Calu3 (cell line): ENCODE measurements at places on chromosomes 7 and 10. TPM values are rescaled to one million over a fixed set of nuclear protein-coding genes. Genes with fewer than 3 reads are reported as not detected.
A peak's percentile ranks its signal among the peaks of the same experiment; 100 is the strongest.

- DNase-seq = no peak
Measured at GRCh38 chr7:29900745-29901144, 88.9 kb downstream of the SCRN1 start.

DNA sequence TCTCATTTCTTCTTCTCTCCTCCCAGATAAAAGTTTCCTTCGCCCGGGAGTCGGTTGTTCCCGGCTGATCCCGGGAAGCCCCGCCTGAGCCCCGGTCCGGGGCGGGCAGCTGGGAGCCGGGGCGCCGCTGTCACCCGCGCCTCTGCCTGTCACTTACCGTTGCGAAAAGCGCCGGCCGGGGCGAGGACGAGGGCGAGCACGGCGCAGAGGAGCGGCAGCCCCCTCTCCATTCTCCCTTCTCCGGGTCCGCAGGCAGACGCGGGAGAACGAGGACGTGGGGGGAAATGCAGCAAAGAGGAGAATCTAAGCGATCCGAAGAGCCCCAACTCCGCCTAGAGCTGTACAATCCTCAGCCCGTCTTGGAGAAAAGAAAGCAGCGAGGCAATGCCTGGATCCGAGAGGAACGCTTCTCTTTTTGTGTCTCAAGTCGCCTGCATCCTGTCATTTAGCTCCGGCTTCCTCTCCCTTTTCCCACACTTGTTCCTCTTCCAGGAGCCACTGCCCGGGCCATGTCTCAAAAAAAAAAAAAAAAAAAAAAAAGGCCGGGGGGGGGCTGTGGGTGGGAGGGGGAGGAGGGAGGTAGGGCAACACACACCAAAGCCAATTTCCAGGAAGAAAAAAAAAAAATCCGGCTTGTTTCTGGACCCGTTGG is at the start of gene NRP1:
TSS of gene NRP1 (minus strand) at position 515 of the 652 bp plus-strand sequence. CDS start at position 230, 285 bp downstream.
- DNase-seq = peak; percentile 39

Gene AKR1D1
- total RNA-seq = not detected in 2 replicates

Gene MKI67
- total RNA-seq = 72.8 and 87.8 TPM in 2 replicates

Gene PTN
- total RNA-seq = 0.35 and 0.54 TPM in 2 replicates

Gene OR9A2
- not detected in 2 replicates for total RNA-seq

Gene TEX36
- not detected in 2 replicates for total RNA-seq

DNA sequence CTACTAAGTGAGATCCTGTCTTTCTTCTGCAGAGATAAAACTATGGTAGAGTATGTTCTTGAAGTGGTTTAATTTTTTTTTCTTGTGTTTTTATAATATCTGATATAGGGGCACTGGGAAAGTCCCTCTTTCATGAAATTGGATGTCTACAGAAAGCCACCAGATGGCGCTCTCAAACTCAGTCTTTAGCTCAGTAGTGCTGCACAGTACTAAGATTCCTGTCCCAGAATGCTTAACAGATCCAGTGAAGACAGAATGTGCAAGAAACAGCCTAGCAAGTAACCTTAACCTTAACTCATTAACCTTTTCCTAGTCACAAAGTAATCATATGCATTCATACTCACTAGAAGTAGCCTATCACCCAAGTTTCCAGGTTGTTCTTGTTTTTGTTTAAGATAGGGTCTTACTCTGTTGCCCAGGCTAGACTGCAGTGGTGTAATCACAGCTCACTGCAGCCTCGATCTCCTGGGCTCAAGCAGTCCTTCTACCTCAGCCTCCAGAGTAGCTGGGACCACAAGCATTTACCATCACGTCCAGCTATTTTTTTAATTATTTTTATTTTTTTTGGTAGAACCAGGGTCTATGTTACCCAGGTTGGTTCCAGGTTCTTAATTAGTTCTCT is 56.7 kb downstream of the IDE start:
- DNase-seq = peak; percentile 46

GRCh38 chr7:71995111-71995510 is 417.0 kb downstream of the CALN1 start:
- DNase-seq = no peak

DNA sequence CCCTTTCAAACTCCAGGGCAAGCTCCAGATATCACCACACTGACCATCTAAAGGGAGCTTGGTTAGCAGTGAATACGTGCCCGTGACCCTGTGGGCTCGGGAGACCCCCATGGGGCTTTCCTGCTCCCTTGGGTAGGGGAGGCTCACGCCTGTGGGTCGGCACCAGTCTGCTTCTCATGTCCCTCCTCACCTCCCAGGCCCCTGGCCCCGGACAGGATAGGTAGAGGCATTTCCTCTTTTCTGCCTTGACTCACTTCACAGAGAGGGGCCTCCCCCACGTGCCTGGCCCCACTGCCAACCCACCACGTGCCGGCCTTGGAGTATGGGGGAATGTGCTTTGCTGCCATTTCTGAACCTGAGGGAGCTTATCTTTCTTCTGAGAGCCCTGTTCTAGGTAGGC is 131.3 kb upstream of the FAM20C start:
- no peak for DNase-seq

DNA sequence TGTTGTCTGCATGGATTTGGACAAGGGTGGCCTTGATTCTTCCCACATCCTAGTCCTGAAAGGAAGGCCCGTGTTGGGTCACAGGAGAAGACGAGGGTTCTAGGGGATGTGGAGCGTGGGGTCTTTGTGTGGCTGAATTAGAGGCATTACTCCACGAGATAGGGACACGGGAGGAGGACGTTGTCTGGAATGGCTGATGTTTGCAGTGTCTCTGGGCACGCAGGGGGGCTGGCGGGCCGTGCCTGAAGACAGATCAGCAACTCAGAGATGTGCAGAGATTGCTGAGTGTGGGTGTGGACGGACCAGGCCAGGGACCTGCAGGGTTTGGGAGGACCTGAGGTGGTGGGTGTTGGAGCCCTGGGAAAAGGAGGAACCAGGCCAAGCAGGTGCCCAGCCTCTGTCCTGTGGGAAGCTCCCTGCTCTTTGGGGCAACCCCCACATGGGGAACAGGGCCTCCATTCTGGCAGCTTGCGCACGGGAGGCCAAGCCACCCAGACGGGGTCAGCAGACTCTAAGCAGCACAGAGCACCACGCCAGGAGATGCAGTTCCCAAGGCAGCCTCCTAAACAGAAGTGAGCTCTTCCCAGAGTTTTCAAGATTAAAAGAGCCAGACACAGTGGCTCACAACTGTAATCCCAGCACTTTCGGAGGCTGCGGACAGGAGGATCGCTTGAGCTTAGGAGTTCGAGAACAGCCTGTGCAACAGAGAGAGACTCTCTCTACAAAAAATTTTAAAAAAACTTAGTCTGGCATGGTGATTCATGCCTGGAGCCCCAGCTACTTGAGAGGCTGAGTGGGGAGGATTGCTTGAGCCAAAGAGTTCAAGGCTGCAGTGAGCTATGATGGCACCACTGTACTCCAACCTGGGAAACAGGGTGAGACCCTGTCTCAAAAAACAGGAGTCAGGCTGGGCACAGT is 71.0 kb upstream of the GTF2I start:
- DNase-seq = no peak

GRCh38 chr10:15879058-15879457 is 18.8 kb upstream of the MINDY3 start:
- no peak for DNase-seq

DNA sequence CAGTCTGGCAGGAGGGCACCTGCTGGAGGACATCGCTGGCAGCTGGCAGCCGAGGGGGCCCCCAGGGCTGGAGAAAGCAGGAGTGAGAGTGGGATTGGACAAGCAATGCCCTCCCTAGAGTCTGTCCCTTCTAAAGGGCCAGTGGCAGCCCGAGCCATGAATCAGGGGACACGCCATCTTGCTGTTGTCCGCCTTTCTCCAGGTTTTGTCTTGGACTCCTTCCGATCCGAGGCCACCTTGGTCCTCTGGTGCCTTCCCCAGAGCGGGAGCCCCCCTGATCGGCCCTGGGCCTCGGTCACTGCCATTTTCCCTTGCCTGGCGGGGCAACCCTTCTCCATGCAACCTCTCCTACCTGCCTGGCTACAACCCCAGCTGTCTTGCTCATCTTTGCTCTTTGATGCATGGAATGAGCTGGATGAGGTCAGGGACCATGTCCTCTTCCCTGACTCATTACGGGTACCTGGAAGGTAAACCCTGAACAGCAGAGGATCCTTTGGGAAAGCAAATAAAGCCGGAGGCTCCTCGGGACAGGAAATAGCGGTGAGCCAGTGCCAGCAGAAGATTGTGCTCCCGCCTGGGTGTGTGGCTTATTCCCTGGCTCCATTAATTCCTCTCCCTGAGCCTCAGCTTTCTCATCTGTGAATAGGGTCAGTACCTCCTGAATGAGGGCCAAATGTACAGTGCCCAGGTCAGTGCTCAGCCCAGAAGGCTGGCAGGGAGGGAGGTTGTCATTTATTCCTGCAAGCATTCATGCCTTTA is 112.0 kb downstream of the GRK5 start:
- DNase-seq = no peak

- DNase-seq = no peak
Measured at GRCh38 chr10:88849234-88849633, 2.4 kb downstream of the ANKRD22 start.

DNA sequence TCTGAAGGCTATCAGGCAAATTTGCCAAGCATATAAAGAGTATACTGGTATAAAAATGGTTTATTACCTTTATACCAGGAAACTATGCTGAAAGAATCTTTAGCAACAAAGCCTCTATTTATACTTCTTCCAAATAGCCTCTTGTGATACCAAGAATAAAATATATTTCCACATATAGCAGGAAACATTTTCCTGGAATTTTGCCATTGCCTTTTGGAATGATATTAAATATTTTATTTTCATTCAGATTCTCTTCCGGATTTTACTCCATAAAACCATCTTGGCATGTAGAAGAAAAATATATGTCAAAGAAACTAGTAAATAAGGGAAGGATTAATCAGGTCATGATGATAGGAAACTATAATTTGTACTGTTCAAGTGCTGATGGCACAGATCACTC is 17.7 kb downstream of the SOSTDC1 start:
- DNase-seq = no peak

Gene EPHA1
- total RNA-seq = 21.6 and 23.6 TPM in 2 replicates

Gene TUBB8
- 0.34 TPM in 1 of 2 replicates, not detected in the other for total RNA-seq

Gene CYP2C19
- 3.6 and 4.5 TPM in 2 replicates for total RNA-seq

Gene ZNF800
- 33.2 and 36.5 TPM in 2 replicates for total RNA-seq

DNA sequence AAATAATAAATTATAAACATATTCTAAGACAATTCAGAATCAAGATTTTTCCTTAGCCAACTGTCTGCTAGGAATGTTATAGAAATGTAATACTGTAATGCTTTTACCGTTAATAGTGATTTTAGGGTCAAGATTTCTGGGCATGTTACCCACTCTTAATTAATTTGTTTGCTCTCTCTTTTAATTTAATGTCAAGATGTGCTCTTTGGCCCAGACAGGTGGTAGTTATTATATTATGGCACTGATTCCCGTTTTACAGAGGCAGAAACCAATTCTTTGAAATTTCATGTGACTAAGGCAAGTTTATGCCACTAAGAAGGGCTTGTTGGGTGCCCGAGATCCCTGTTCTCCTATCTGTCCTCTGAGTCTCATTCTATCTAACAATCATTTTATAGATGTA is 959 bp upstream of the FAM107B start:
- no peak for DNase-seq

- no peak for DNase-seq
Measured at GRCh38 chr10:86712317-86712707, 44.0 kb downstream of the LDB3 start.

Gene UBTD1
- total RNA-seq = 8.7 and 9.3 TPM in 2 replicates

- no peak for DNase-seq
Measured at GRCh38 chr7:159136442-159136841, 8.2 kb downstream of the VIPR2 start.

Gene CLRN3
- 0.52 and 0.76 TPM in 2 replicates for total RNA-seq

- no peak for DNase-seq
Measured at GRCh38 chr10:11636697-11637303, 25.4 kb upstream of the USP6NL start.

Gene COL28A1
- 1.3 and 3.2 TPM in 2 replicates for total RNA-seq

- DNase-seq = no peak
Measured at GRCh38 chr7:28980451-28981160, 22.5 kb upstream of the TRIL start.

DNA sequence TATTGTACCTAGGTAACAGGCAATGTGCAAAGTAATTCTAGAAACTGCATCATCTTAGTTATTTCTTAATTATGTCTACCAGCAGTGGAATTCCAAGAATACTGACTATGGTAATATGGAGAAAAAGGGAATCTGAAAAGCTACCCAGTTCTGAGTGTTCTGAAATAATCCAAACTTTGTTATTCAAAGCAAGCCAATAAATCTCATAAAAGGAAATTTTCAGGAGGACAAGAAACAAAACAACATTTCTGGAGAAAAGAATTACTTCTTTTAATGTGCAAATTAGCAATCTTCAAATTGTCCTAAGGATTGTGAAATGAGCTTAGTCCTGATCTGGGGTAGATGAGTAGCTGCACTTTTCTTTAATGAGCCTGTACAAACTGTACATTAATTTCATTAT is 88.8 kb downstream of the MYO3A start:
- DNase-seq = no peak

Gene LRIT1
- total RNA-seq = not detected in 2 replicates

- DNase-seq = no peak
Measured at GRCh38 chr10:49761201-49761788, 828 bp downstream of the OGDHL start.

DNA sequence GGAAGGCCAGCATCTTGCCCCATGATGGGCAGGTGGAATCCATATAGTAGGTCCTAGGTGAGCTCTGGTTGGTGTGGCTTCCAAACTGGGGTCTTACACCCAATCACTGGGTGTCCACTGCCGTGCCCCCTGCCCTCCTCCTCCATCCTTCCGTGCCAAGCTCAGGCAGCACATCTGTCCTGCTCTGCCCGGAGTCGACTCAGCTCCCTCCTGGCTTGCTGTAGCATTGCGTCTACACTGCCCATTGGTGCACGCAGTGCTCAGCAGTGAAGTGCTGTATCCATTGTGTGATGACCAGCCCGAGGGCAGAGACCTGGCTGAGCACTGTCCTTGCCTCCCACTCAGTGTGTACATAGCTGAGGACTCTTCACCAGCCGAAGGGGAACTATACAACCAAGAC is 148.4 kb downstream of the ADAM12 start:
- no peak for DNase-seq

Gene SH2B2
- 2.7 and 3.7 TPM in 2 replicates for total RNA-seq

- no peak for DNase-seq
Measured at GRCh38 chr7:124323597-124323996, 290.7 kb upstream of the TMEM229A start.
